ENCODE measurements at places on chromosomes 16 and 17. TPM values are rescaled to one million over a fixed set of nuclear protein-coding genes. Genes with fewer than 3 reads are reported as not detected.

GPRC5C gene
- 81.9 TPM for total RNA-seq

SALL1 gene
- total RNA-seq = 0.28 TPM

CD79B gene
- total RNA-seq = 0.08 TPM

NKD1 gene
- 0.30 TPM for total RNA-seq

SLC16A6 gene
- 0.76 TPM for total RNA-seq

CCL2 gene
- 69.5 TPM for total RNA-seq

HS3ST3A1 gene
- 0.34 TPM for total RNA-seq

KCNH4 gene
- 0.43 TPM for total RNA-seq

TBX21 gene
- total RNA-seq = 0.03 TPM

PFN1 gene
- total RNA-seq = 2,972 TPM
